ENCODE measurements at places on chromosomes 1 and 21.

- DNase-seq = no peak
- H3K4me3 ChIP-seq = no peak overlapping the region
- H3K36me3 ChIP-seq = no peaks in the 10 kb centered on the region
- no peaks in the 10 kb centered on the region for H3K4me1 ChIP-seq
- H3K27ac ChIP-seq = no peak overlapping the region
These were observed 29.4 kb upstream of the KCNA10 start for GRCh38 chr1:110548381-110548780.

- no peaks in the 10 kb centered on the region for H3K4me1 ChIP-seq
- no peaks in the 10 kb centered on the region for H3K36me3 ChIP-seq
- no peak overlapping the region for H3K27ac ChIP-seq
- no peaks in the 10 kb centered on the region for H3K27me3 ChIP-seq
These were observed 285.1 kb downstream of the PTPRU start for GRCh38 chr1:29521438-29521715.

GRCh38 chr1:208132287-208132882, 111.8 kb downstream of the PLXNA2 start:
- H3K4me1 ChIP-seq = peaks cover 8% of the 10 kb centered on the region
- no peak overlapping the region for H3K27ac ChIP-seq
- no peaks in the 10 kb centered on the region for H3K36me3 ChIP-seq
- no peak overlapping the region for H3K4me3 ChIP-seq
- peak; percentile 61 for DNase-seq
- H3K27me3 ChIP-seq = no peaks in the 10 kb centered on the region

- no peaks in the 10 kb centered on the region for H3K27me3 ChIP-seq
- H3K4me3 ChIP-seq = no peak overlapping the region
- no peaks in the 10 kb centered on the region for H3K36me3 ChIP-seq
These were observed 35.3 kb downstream of the EPHB2 start for GRCh38 chr1:22745669-22746585.

GRCh38 chr1:61808968-61809367, 66.7 kb downstream of the PATJ start:
- no peak overlapping the region for H3K27ac ChIP-seq
- no peak overlapping the region for H3K4me3 ChIP-seq
- peaks cover 58% of the 10 kb centered on the region for H3K36me3 ChIP-seq
- H3K4me1 ChIP-seq = no peaks in the 10 kb centered on the region
- no peaks in the 10 kb centered on the region for H3K27me3 ChIP-seq

DNA sequence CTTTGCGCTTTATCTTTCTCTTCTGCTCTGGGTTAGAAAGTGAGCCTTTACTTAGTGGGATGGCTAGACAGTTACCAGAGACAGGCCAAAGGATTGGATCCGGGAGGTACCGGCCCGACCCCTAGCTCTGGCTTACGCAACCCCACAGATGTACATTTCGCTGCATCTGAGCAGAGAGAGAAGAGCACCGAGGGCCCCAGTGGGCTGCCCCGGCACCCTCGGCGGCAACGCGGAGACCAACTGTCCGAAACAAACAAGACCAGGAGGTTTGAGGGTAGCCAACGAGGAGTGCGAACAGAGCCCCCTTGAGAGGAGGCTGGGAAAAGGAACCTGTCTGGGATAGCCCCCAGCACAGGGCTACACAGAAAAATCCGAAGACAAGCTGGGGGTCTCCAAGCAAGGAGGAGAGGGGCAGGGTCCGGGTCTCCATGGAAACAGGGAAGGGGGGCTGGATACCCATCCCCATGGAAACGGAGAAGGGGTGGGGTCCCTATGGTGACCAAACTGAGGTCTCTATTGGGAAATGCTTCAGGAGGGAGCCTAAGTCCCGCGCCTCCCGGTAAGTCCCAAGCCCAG, 373 bp downstream of the MTF1 start:
- no peak for DNase-seq
- H3K36me3 ChIP-seq = peaks cover 26% of the 10 kb centered on the region
- peak overlapping the region; percentile 56 for H3K27ac ChIP-seq

DNA sequence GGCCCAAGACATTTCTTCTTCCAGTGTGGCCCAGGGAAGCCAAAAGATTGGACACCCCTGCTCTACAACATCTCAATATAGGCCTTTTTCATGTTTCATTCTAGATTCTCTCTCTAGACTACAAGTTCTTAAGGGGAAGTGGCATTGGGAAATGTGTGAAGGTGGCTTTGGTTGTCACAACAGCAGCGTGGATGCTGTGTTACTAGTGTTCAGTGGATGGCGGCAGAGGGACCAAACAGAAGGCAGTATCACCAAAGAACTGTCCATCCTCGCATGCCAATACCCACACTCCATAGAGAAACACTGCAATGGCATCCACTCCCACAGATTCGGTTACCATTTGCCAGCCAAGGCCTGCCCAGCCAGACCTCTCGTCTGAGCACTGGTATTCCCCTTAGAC, 24.3 kb upstream of the IFNAR2 start:
- H3K4me1 ChIP-seq = peaks cover 10% of the 10 kb centered on the region
- no peaks in the 10 kb centered on the region for H3K36me3 ChIP-seq
- no peaks in the 10 kb centered on the region for H3K27me3 ChIP-seq
- no peak overlapping the region for H3K27ac ChIP-seq
- no peak for DNase-seq
- H3K4me3 ChIP-seq = no peak overlapping the region

DNA sequence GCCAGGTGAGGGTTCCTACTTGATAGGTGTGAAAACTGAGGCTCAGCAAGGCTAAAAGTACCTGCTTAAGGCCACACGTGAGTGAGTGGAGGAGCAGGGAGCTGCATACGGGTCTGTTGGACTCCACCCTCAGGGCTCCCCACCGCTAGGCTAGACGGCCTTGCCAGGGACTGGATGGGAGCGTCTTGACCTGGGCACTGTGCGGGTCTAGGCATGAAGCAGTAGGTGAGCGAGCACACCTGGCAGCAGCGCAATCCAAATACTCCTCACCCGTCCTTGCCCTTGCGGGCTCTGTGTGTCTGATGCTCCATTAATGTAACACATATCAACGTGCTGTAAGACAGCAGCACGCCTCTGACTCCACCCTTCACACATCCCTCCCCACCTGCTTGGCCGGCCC, 94.0 kb downstream of the LACTBL1 start:
- peaks cover 8% of the 10 kb centered on the region for H3K4me1 ChIP-seq
- H3K27me3 ChIP-seq = no peaks in the 10 kb centered on the region
- H3K36me3 ChIP-seq = no peaks in the 10 kb centered on the region
- H3K27ac ChIP-seq = no peak overlapping the region
- no peak for DNase-seq
- H3K4me3 ChIP-seq = no peak overlapping the region

- H3K27me3 ChIP-seq = no peaks in the 10 kb centered on the region
- DNase-seq = no peak
- no peaks in the 10 kb centered on the region for H3K4me1 ChIP-seq
These were observed 72.7 kb downstream of the AK5 start for GRCh38 chr1:77354536-77354935.

- no peak overlapping the region for H3K4me3 ChIP-seq
- no peak overlapping the region for H3K27ac ChIP-seq
- DNase-seq = no peak
- no peaks in the 10 kb centered on the region for H3K36me3 ChIP-seq
- H3K27me3 ChIP-seq = no peaks in the 10 kb centered on the region
These were observed 384.7 kb upstream of the VAMP3 start for GRCh38 chr1:7386226-7387052.

- H3K27me3 ChIP-seq = no peaks in the 10 kb centered on the region
- H3K4me3 ChIP-seq = no peak overlapping the region
- no peaks in the 10 kb centered on the region for H3K4me1 ChIP-seq
- no peak overlapping the region for H3K27ac ChIP-seq
- DNase-seq = no peak
These were observed 55.1 kb downstream of the ZBTB18 start for GRCh38 chr1:244106176-244106575.

DNA sequence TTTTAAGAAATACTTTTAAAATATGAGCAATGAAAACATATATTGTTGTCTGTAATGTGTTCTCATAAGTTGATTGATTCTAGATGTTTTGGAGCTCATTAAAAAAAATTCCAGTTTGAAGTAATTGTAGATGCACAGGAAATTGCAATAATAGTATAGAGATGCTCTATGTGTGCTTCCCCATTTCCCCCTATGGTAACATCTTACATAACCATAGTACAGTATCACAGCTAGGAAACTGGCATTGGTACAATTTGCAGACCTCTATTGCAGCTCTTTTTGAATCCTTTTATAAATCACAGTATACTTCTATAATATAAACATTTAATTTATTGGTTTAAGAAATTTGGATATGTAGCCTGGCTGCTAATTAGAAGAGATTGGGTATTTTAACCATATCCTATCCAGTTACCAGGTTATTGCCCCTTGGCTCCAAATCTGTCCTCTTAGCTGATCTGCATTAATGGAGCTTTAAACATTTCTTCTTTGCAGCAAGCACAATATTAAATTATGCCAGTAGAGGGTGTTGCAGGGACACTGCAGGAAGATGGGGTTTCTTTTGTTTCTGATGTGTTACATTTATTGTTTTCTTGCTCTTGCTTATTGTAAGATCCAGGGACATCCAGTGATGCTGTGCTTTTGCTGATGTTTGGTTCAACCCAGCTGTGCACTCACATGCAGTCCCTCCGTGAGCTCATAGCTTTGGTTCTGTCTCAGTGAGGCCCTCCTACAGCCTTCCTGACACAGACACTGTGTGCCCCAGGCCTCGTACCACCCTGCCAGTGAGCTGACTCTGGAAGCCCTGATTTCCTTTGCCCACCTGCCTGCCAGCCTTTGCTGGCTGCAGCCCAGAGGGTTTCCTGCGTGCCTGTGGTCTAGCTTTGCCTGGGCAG, 103.3 kb downstream of the RABGAP1L start:
- H3K27me3 ChIP-seq = no peaks in the 10 kb centered on the region
- no peak overlapping the region for H3K4me3 ChIP-seq
- H3K4me1 ChIP-seq = no peaks in the 10 kb centered on the region
- DNase-seq = no peak
- H3K27ac ChIP-seq = no peak overlapping the region

- no peaks in the 10 kb centered on the region for H3K27me3 ChIP-seq
- no peak for DNase-seq
- no peak overlapping the region for H3K4me3 ChIP-seq
- no peak overlapping the region for H3K27ac ChIP-seq
- H3K4me1 ChIP-seq = no peaks in the 10 kb centered on the region
- no peaks in the 10 kb centered on the region for H3K36me3 ChIP-seq
These were observed 106.0 kb downstream of the ELAVL4 start for GRCh38 chr1:50214717-50215116.

DNA sequence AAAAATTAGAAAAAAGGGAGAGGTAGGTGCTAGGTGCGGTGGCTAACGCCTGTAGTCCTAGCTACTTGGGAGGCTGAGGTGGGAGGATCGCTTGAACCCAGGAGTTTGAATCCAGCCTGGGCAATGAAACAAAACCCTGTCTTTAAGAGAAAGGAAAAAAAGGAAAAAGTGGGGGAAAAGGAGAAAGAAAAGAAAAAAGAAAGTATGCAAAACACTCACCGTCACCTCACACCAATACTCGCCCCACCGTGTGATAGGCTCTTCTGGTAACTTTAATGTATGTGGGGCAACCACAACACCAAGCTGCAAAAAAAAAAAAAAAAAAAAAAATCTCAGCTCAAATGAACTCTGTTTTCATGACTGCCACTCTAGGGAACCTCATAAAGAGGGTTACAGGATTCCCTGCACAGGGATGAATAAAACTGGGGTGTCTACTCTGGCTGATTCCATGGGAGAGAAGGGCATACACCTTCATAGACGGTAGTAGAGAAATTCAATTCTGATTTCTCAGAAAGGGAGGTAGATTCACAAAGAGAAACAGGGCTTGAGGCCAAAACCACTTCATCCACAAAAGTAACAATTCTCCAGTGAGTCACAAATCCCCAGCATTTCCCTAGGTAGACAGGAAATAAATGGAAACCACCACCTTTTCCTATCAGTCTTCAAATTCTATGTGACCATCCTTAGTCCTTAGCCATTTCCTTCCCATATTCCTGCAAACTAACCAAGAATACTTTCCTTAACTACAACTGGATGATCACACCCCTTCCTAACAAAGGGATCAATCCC, 2.5 kb downstream of the MRPL9 start:
- DNase-seq = no peak
- H3K36me3 ChIP-seq = peaks cover 33% of the 10 kb centered on the region
- peaks cover 17% of the 10 kb centered on the region for H3K4me1 ChIP-seq
- H3K27ac ChIP-seq = no peak overlapping the region
- H3K27me3 ChIP-seq = no peaks in the 10 kb centered on the region

GRCh38 chr1:230567221-230567575, 75.1 kb upstream of the COG2 start:
- DNase-seq = no peak
- no peaks in the 10 kb centered on the region for H3K36me3 ChIP-seq
- H3K4me3 ChIP-seq = no peak overlapping the region
- no peaks in the 10 kb centered on the region for H3K27me3 ChIP-seq
- peaks cover 29% of the 10 kb centered on the region for H3K4me1 ChIP-seq

GRCh38 chr1:82946096-82946605, 1052.8 kb downstream of the TTLL7 start:
- no peak overlapping the region for H3K4me3 ChIP-seq
- DNase-seq = no peak
- no peak overlapping the region for H3K27ac ChIP-seq
- H3K27me3 ChIP-seq = no peaks in the 10 kb centered on the region

- H3K27ac ChIP-seq = no peak overlapping the region
- no peak for DNase-seq
- H3K36me3 ChIP-seq = no peaks in the 10 kb centered on the region
- no peaks in the 10 kb centered on the region for H3K27me3 ChIP-seq
These were observed 60.8 kb upstream of the IVNS1ABP start for GRCh38 chr1:185377831-185378230.

- peak overlapping the region; percentile 95 for H3K27ac ChIP-seq
- no peak for DNase-seq
- H3K27me3 ChIP-seq = no peaks in the 10 kb centered on the region
- peaks cover 47% of the 10 kb centered on the region for H3K4me1 ChIP-seq
These were observed 28.9 kb upstream of the EVA1B start for GRCh38 chr1:36352125-36352909.

GRCh38 chr1:119935373-119935772, 39.1 kb upstream of the ADAM30 start:
- H3K27ac ChIP-seq = no peak overlapping the region
- no peak overlapping the region for H3K4me3 ChIP-seq
- no peak for DNase-seq
- peaks cover 79% of the 10 kb centered on the region for H3K36me3 ChIP-seq
- no peaks in the 10 kb centered on the region for H3K4me1 ChIP-seq

DNA sequence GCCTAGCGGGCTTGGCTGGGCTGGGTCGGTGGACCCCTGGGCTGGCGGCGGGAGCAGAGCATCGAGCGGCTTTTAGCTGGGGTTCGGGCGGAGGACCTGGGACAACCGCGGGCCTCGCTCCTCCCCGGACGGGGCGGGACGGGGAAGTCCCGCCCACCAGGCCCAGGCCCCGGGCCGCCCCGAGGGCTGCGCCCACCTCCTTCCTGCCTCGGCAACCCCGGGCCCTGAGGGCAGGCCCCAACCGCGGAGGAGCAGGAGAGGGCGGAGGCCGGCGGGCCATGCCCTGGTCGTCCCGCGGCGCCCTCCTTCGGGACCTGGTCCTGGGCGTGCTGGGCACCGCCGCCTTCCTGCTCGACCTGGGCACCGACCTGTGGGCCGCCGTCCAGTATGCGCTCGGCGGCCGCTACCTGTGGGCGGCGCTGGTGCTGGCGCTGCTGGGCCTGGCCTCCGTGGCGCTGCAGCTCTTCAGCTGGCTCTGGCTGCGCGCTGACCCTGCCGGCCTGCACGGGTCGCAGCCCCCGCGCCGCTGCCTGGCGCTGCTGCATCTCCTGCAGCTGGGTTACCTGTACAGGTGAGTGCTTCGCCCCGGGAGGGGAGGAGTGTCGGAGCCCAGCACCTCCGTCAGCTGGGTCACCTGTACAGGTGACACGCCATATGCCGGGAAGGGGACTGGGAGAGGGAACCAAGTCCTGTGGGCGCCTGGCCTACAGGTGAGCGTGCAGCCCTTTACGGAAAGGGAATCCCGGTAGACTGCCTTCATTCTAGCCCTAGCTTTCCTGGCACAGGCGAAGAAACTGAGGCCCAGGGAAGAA, at the start of gene XKR8:
TSS of gene XKR8 (plus strand) at position 182 of the 812 bp plus-strand sequence. CDS start at position 279, 97 bp downstream.
- peak within 1 kb of the TSS; percentile 48 for H3K4me3 ChIP-seq
- no peaks in the 10 kb centered on the region for H3K27me3 ChIP-seq
- H3K4me1 ChIP-seq = peaks cover 7% of the 10 kb centered on the region
- peak; percentile 78 for DNase-seq
- H3K27ac ChIP-seq = peak within 1 kb of the TSS; percentile 61

Measured in RWPE2 (cell line).